ENCODE measurements at places on chromosomes 3 and 15.

DNA sequence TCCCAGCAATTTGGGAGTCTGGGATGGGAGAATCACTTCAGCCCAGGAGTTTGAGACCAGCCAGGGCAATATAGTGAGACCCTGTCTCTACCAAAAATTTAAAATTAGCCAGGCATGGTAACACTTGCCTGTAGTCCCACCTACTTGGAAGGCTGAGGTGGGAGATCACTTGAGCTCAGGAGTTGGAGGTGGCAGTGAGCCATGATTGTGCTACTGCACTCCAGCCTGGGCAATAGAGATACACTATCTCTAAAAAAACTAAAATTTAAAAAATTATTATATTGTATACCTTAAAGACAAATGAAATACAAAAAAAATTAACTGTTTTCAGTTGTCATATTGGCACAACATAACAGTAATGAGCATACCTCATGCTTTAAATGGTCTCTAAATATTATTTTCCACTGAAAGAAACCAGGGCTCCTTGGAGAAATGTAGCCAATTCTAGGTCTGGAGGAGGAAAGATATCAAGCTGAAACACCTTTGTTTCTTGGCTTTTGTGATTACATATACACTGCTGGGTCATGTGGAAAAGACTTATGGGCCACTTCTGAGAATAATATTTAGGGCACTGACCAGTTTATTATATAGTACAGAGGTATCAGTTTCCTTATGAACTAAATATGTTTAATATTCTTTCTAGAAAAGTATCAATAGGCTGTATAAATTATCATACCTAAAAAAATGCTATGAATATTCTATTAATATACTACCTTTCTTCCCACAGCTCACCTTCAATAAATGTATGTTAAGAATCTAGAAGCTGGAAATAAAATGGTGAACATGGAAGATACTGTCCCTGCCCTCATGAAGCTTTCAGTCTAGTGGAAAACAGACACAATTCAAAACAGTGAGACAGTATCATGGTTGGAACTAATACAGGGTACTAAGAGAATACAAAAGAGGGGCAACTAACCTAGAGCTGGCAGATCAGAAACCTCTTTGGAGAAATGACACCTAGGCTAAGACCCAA, 119.5 kb downstream of the TMCC1 start:
- DNase-seq, result no peak

- DNase-seq, result no peak
Measured at GRCh38 chr3:172904711-172905373, 154.3 kb downstream of the ECT2 start.

- no peak for DNase-seq
Measured at GRCh38 chr3:111739311-111739911, 119.7 kb upstream of the PHLDB2 start.

DNA sequence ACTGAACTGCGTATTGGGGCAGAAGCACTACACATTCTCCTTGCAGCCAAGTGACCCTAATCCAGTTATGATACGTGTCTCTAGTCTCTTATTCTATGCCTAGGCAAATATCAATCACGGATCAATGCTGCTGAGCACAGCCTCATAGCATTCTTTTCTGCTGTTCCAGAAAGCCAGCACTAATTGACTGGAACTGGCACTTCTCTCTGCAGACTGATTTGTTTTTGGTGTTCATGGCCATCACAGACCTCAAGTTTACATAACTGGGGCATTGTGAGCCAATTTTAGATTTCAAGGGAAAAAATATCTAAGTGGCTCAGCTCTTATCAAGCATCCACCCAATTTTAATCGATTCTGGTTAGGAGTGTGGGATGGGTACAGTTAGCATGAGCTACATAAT, 37.9 kb downstream of the GLDN start:
- DNase-seq, result no peak

- no peak for DNase-seq
Measured at GRCh38 chr15:71659730-71660067, 150.7 kb upstream of the NR2E3 start.

DNA sequence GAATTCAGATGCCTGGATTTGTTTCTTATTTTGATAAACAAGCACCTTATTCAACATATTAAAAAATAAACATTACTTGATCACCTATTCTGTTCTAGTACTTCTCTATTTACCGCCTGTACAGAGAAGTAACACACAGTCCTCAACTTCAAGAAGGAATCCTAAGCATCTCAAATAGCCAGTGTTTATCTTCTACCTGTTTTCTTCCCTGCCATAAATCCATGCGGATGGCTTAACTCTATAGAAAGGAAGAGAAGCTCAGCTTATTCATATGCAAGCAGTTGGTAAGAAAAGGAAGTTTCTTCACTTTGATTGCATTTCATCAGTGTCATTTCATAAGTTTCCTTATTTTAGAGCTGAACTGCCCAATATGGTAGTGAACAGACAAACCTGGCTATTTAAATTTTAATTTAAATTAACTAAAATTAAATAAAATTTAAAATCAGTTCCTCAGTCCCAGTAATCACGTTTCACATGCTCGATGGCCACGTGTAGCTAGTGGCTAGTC, 210.0 kb upstream of the PEX5L start:
- no peak for DNase-seq

DNA sequence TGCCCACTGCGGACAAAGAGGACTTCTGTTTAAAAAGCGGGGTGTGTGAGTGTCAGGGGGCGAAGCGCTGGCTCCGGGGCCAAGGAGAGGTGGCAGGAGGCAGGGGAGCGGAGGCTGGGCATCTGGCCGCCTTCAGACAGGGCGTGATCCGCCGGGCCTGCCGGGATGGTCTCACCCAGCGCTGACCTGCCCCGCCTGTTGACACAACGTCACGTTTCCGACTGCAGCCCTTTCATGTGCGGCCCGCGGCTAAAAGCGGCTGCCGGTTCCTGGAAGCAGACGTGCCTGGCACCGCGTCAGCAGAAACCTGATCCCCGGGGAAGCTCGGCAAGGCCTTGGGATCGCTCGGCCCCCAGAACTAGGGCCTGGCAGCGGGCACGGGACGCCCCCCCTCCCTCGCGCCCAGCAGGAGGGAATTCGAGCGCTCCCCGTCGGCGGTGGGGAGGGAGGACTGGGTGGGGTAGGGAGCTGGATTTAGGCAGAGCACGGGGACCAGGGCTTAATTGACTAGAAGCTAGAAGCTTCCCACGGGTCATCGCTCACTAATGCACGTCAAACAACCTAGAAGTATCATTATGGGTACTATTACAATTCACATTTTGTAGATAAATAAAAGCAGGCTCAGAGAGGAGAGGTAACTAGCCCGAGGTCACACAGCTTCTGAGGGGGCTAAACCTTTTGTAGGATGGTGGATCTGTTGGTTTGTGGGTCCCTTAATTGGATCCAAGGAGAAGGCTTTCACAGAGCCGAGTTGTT, 7.7 kb downstream of the BHLHE40 start:
- peak; percentile 46 for DNase-seq
